ENCODE measurements at places on chromosomes 6 and 20.

DNA sequence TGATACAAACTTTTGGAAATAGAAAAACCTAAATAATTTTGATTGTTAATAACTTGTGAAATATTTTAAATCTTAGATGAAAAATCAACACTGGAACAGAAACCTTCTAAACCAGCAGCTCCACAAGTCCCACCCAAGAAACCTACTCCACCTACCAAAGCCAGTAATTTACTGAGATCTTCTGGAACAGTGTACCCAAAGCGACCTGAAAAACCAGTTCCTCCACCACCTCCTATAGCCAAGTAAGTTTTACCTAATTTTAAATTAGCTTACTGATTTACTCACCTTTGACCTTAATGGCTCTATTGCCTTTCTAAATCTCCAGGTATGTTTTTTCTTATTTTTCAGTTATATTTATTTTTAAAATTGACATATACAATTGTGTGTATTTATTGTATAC, 102.6 kb upstream of the ADGRF4 start:
- no peak for DNase-seq

DNA sequence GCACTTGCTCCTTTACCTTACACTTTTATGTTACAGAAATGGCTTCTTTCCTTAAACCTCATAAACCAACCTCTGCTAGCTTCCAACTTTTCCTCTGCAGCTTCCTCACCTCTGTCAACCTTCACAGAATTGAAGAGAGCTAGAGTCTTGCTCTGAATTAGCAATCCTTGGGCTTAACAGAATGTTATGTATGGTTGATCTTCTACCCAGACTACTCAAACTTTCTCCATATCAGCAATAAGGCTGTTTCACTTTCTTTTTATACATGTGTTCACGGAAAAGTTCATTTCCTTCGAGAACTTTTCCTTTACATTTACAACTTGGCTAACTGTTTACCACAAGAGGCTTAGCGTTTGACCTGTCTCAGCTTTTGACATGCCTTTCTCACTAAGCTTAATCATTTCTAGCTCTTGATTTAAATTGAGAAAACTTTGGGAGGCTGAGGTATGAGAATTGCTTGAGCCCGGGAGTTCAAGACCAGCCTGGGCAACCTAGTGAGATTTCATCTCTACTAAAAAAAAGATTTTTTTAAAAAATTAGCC, 207.3 kb downstream of the BMP7 start:
- no peak for DNase-seq

DNA sequence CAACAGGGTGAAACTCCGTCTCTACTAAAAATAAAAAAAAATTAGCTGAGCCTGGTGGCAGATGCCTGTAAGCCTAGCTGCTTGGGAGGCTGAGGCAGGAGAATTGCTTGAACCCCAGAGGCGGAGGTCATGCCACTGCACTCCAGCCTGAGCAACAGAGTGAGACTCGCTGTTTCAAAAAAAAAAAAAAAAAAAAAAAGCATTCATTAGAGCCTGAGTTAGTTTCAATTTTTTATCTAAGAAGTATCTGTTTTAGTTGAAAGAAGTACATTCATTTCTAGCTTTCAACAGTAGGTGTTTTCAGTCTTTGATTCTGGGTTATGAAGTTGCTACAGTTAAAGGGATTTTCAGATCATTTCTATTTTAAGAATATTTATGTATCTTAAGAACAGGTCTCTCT, 42.2 kb downstream of the ZNF292 start:
- no peak for DNase-seq

DNA sequence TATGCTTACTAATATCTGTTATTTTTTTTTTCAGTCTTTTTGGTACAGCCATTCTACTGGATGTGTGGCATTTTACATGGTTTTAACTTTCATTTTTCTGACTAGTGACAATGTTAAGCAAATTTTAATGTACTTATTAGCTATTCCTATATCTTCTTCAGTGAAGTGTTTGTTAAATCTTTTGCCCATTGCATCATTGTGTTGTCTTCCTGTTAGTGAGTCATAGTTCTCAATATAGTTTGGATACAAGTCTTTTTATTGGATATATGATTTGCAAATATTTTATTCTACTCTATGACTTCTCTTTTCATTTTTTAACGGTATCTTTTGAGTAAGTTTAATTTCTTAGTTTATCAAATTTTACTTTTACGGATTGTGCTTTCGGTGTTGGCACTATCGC, 519.4 kb downstream of the CDKAL1 start:
- DNase-seq = no peak

DNA sequence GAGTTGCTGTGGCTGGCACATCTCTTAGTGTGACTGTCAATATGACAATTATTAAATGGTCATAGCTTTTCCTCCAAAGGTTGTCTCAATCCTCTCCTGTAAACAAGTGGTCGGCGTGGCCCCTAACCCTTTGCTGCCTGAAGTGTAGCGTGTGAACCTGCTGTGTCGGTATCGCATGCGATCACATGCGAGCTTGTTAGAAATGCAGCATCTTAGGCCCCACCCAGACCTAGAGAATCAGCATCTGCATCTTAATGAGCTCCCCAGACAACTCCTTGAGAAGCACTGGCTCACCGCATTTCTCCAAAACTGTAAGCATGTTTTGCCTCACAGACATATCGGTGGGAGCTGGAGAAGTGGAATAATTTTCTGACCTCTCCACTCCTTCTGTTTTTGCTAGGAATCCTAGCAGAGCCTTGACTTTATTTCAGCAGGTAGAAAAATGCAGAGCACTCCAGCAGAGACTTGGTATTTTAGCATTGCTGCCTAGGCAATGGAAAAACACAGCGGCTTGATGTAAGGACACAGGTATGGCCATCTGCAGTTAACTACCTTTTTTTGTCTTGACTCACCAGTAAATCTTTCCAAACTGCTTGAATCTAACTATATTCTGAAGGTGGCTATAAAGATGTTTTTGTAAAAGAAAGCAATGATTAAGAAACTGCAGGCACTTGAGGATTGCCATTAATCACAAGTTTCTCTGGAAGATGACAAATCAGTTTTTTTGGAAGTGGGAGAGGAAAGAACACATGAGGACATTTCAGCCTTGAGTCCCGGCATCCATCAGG, 67.6 kb downstream of the PSMG4 start:
- no peak for DNase-seq

DNA sequence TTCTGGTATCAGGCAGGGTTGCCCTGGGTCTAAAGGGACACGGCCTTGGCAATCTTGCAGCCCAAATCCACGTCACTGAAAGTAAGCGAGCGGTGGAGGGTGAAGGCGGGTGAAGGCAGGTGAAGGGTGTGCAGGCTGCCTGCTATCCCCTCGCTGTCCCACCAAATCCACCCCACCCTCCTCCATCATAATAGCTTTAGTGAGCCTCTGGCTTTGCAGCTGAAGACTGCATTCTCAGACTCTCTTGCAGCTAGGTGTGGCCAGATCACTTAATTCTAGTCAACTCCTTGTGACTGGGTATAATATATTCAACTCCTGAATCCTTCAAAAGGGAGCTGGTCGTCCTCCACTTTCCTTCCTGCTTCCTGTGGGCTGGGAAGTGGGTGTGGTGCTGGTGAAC, 126.7 kb upstream of the TRAF3IP2 start:
- no peak for DNase-seq

GRCh38 chr6:39193201-39193791, 36.0 kb downstream of the KCNK5 start:
- DNase-seq = no peak
